ENCODE measurements at places on chromosomes 2 and 18.

DNA sequence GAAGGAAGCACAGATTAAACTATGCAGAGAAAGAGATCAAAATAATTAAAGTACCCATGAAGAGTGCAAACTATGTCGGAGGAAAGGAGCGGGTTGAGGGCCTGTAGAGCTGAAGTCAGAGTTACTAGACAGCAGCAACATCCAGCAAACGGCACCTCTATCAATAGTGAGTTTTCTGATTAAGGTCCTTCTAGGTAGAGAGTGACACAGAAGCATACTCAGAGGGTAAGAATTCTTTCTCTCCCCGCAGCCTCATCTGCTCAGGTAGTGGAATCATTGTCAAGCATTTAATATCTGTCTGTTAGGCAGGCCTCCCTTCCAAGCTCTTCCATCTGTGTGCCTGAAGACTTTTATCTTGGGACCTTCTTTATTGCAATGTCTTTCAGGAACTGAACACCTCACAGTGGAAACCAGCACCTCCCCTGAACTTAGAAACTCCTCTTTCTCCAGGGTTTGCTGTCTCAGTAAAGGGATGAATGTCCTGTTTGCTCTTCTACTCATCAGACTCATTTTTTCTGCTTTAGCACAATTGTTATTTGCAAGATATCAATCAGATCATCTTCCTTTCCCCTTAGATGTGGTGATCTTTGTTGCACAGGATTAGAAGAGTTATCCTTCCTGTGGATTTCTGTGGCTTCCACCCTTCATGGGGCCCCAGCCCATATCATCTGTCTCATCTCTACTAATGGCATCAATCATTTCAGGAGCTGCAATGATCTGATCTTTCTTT is 28.8 kb downstream of the SP140 start:
- no peak for DNase-seq

DNA sequence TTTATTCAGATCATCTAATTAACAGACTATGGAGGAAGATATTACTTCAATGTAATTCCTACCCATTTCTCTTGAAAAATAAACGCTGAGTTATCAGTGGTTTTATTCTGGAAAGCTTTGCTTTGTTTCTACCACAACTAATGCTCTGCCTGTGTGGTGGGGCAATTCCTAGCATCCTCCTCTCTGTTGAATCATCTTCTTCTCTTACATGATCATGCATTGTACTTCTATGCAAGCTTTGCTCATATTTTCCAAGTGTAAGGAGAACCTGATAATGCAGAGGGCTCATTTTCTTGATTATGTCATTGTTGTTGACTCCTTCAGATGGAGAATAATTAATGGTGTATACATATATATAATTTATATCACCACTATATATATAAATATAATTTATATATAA is 46.7 kb downstream of the CCDC195 start:
- DNase-seq = no peak

DNA sequence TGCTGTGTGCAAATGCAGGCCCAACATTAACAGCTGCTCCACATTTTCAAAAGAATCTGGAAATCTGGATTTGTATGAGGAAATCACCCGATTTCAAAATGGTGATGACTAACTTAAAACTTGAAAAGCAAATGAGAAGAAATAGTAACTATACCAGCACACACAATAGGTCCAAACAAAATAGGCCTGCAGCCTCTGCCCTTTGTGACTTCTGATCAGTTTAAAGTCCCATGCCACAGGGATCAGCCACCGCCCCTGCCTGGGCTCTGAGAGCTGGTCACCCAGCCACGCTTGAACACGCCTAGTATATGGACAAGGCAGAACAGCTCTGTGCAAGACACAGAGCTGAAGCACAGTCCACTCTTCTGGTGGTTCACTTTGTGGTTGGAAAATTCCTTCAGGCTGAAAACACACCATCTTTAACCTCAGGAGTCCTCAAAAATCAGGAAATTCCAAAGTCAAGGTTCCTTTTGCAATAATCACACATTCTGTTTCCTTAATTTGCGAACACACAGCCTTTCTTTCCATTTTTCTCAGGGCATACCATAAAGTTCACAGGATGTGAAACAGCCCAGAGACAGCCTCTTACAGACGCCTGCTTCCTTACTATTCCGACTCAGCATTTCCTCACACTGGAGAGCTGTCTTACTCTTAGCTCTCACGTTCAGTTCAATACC is 150.1 kb upstream of the RIOK3 start:
- no peak for DNase-seq

DNA sequence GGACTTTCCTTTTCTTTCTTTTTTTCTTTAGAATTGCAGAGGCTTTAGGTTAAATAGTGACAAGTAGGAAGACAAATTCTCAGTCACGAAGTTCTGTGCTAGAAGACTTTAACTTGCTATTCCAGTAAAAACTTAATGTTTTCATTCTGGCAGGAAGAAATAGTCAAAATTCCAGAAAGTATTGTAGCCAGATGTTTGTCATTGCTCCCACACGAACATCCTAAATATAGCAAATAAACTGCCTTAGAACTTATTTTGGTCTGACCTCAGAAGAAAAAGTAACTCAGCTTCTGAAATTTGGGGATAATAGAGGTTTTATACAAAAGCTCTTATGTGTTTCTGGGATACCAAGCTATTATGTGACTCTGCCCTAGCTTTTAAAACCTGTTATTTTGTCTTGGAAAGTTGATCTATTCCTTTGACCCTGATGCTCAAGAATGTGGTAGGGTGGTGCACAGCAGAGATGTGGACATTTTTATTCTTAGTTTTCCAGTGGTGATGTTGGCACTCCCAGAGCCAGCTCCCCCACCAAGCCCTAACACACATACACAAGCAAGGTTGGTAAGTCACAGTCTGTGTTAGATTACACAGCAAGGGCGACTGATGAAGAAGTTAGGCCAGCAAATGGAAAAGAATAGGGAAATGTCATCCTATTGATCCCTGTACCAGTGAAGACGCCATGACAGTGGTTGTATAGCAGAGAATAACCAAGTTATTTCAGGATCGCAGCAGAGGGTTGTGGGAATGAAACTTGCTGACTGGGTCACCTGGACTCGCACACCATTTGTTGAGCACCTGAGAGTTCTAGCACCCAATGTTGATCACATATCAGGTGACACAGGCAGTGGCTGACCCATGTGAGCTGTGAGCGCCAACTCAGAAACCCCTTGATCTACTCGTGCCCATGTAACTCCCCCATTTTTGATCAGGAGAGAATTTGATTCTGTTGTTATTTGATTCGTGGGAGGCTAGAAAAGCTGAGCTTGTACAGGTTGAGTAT is 23.7 kb downstream of the FARP2 start:
- DNase-seq = no peak

- no peak for DNase-seq
Measured at GRCh38 chr2:69279211-69279610, 107.8 kb downstream of the GFPT1 start.

DNA sequence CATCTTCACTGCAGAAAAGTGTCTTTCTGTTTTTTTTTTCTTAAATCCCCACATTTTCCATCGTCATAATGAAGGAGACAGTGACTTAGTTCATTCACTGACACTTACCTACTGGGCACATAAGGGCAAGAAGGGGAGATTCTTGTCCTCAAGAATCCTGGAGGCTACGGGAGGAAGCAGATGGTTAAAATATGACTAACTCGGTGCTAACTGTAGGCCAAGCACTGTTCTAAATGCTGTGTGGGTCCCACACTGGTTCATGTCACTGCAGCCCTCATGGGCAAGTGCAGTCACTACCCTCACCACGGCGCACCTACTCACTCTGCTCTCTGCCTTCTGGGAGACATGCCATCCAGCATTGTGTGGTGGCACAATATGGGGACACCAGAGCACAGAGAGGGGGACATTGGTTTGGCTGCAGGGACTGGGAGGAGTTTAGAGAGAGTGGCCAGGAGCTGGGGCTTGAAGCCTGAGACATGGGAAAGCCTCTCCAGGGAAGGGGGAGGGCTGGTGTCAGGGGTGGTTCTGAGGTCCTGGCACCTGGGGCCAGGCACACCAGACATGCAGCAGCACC is 305.2 kb downstream of the MYCN start:
- DNase-seq = no peak

DNA sequence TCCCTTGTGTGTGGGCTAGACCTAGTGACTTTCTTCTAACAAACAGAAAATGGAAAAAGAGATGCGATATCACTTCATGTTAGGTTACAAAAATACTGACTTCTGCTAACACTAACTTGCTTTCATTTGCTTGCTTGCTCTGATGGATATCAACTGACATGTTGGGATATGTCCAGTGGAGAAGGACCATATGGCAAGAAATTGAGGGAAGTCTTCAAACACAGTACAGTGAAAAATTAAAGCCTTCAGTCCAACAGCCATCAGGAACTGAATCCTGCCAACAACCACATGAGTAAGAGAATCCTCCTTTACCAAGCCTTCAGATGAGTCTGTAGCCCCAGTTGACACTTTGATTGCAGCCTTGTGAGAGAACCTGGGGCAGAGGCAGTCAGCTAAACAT is 143.9 kb downstream of the MAIP1 start:
- no peak for DNase-seq

DNA sequence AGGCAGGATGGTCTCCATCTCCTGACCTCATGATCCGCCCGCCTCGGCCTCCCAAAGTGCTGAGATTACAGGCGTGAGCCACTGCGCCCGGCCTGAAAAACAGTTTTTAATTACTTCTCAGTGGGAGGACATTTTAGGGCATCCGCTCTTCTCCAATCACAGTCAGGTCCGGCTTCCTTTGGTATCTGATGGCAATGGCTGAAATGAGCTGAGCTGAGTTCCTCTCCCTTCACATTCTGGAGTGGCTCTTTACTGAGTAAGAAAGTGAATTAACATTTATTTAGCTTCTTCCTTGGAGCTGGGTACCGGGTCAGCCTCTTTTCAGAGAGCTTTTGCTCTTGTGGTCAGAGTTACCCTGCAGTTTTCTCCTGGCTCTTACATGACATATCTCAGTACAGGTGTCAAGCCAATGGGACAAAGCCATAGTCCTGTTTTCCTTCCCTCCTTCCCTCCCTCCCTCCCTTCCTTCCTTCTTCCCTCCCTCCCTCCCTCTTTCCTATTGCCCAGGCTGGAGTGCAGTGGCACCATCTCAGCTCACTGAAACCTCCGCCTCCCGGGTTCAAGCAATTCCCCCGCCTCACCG is 1.1 kb upstream of the TTC27 start:
- no peak for DNase-seq

DNA sequence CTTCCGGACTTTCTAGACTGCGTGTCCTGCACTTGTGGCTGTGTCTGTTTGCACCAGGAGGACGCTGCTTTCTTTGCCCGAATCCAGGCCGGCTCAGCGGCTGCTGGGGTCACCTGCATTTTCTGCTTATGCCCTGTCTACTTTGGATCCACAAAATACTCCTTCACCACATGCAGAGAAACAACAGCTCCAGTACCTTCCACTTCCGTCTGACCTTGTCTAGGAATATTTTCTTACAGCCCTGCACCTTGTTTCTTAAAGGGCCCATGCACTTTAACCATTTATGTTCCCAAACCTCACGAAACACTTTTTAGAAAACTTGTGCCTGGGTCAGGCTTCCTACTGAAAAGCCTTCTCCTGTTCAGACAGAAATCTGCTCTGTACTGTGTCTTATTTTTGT is 129.4 kb upstream of the NCK2 start:
- DNase-seq = no peak

Data from GM13977 (cell line).